ENCODE measurements at places on chromosomes 2 and 18.
A peak's percentile ranks its signal among the peaks of the same experiment; 100 is the strongest.

DNA sequence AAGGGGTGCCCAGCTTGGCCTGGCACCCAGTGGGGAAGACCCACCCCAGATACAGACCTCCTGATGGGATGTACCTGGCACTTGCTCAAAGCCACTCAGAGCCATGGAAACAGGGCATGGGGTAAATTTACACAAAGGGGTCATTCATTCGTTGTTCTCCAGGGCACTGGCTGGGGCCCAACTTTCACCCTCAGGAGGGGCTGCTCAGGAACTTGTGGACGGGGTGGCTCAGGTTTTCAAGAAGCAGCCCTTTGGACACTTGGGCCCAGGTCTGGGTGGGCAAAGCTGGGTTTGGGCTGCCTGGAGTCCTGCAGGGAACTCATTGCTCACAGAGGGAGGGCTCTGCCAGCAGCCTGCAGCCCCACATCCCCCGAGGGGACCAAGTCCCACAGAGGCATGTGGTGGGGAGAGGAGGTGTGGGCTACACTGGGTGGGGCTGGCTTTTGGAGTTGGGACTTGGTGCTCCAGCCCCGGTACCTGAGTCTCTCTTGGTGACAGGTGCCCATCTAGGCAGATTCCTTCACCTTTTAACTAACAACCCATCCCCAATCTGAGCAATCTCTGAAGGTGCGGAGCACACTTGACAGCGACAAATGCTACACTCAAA is 172.3 kb downstream of the CELF4 start:
- DNase-seq = no peak

DNA sequence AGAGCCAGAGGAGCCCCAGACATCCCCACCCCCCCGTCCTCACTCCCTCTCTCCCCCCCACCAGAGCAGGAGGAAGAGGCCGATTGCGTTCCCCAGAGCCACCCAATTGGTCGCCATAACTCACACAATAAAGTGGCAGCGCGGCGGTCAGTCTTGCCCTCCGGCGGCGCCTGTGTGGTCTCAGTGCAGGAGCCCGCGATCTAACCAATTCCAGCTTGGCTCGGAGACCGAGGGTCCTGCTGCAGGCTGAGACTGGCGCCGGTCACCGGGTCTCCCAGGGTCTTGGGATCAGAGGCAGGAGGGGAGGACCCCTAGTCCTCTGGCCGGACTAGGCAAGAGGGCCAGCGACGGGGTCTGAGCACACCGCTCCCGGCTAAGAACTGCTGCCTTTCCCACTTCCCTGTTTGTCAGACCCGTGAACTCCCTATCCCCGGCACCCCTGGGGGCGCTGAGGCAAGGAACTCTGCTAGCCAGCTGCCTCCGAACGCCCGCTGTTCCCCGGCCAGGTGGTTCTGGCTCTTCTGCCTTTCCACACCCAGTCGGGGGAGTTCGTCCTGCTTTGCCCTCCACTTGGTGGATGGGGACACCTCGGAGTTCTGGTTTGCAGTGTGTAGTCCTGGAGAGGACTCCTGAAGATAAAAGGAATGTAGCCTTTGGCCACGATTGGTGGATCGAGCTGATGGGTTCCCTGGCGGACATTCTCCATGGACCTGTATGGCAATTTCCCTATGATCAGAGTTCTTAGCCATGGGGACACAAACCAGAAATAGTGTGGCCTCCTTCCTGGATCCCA is 1.0 kb upstream of the HOXD12 start:
- no peak for DNase-seq

GRCh38 chr2:47888581-47889280 is 17.6 kb downstream of the FBXO11 start:
- no peak for DNase-seq

- DNase-seq = no peak
Measured at GRCh38 chr18:10543277-10543676, 17.4 kb downstream of the NAPG start.

DNA sequence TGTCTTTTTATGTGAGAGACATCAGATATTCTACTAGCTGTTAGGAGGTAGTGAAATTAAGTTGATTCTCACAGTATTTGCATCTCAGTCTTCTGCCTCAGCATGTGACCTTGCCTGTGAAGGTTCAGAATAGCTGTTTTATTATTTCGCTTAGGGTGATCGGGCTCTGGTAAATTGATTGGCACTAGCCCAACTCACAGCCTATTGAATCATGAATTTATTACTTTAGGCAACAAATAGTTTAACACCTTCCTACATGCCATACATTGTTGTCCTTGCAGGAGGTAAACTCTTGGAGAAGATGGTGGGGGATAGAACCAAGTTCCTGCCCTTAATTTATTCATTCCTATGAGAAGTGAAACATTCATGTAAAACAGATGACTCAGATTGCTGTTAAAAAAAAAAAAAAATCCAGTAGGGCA is 101.9 kb downstream of the GPD2 start:
- DNase-seq = peak; percentile 76

GRCh38 chr18:73235921-73236320 is 368.1 kb upstream of the NETO1 start:
- DNase-seq = peak; percentile 9

DNA sequence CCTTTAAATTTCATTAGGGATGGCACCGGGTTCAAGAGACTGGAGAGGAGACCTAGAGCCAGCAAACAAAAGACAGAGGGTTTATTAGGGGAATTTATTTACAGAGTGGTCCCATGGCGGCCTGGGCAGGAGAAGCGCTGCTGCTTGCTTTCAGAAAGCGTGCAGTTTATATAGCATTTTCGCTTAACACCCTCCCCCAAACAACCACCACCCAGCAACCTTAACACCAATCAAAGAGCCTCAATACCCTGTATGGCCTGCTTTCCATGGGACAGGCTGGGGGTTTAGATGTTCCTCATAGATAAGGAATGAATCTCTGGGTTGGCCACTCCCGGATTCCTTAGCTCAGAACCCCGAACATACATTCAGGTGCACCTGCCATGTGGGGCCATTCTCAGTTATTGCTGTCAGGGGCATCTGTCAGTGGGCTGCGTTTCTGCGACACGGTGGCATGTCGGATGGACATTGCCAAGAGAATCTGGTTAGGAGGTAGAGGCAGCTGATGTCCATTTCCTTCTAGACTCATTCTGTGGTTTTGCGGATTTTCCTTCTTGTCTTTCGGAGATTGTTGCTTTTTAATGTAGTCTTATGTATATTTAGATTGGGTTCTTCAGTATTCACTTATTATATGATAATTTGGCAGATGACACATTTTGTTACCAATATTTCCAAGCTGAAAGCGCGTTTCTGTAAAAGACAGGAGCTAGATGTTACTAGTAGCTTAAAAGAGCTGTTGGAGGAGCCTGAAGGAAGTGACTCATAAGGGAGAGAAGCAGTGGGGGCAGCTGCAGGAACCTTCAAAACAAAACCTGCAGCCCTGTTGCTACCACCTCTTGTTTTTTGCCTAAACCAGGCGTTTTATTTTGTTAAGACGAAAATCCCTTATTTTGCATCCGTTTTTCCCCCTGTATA is 7.2 kb downstream of the AGAP1 start:
- peak; percentile 51 for DNase-seq

Measured in fibroblast of skin of abdomen (primary cell).